Kasumi-1 (cell line): ENCODE measurements at places on chromosomes 3 and 15.

GRCh38 chr3:87336761-87337160, 60.4 kb upstream of the POU1F1 start:
- DNase-seq: no peak

DNA sequence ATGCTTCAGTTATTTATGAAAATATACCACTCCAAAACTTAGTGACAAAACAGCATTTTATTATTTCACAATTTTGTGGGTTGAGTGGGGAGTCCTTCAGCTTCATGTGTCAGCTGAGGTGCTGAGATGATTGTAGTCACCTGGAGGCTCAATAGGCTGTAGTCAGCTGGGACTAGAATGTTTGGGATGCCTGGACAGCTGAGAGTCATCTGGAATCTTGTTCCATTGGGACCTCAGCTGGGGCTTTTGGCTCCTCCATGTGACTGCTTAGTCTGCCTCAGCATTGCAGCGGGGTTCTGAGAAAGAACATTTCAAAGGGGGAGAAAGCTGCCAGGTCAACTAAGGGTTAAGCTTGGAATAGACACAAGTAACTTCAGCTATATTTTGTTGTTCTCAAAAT, 13.4 kb downstream of the STT3B start:
- no peak for DNase-seq

DNA sequence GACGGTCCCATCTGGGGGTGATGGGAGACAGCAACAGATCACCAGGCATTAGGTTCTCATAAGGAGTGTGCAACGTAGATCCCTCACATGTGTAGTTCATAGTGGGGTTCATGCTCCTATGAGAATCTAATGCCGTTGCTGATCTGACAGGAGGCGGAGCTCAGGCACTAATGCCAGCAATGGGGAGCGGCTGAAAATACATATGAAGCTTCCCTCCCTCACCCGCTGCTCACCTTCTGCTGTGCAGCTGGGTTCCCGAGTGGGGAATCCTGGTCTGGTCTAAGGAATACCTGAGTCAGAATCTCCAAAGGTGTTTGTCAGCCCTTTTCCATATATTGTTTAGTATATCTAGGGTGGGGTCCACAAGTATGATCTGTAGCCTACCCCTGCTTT, 52.3 kb downstream of the CHD2 start:
- DNase-seq: no peak

- DNase-seq: no peak
Observed at GRCh38 chr3:126267169-126267975, 87.0 kb upstream of the ALDH1L1 start.

- no peak for DNase-seq
Observed at GRCh38 chr15:50736823-50737222, 28.7 kb downstream of the SPPL2A start.
